Umbilical cord (tissue), 2 donors: ENCODE measurements at places on chromosomes 7 and 10.

GRCh38 chr10:110615057-110615747 is 28.9 kb upstream of the RBM20 start:
- DNase-seq = no peak

- DNase-seq = no peak
Measured at GRCh38 chr10:6470894-6471618, 109.0 kb downstream of the PRKCQ start.

GRCh38 chr7:55272328-55272727 is 92.8 kb upstream of the LANCL2 start:
- no peak for DNase-seq

- peak; percentile 51 for DNase-seq
Measured at GRCh38 chr10:18368682-18369081, 228.5 kb downstream of the CACNB2 start.

- no peak for DNase-seq
Measured at GRCh38 chr7:130150587-130150986, 54.6 kb downstream of the TMEM209 start.

DNA sequence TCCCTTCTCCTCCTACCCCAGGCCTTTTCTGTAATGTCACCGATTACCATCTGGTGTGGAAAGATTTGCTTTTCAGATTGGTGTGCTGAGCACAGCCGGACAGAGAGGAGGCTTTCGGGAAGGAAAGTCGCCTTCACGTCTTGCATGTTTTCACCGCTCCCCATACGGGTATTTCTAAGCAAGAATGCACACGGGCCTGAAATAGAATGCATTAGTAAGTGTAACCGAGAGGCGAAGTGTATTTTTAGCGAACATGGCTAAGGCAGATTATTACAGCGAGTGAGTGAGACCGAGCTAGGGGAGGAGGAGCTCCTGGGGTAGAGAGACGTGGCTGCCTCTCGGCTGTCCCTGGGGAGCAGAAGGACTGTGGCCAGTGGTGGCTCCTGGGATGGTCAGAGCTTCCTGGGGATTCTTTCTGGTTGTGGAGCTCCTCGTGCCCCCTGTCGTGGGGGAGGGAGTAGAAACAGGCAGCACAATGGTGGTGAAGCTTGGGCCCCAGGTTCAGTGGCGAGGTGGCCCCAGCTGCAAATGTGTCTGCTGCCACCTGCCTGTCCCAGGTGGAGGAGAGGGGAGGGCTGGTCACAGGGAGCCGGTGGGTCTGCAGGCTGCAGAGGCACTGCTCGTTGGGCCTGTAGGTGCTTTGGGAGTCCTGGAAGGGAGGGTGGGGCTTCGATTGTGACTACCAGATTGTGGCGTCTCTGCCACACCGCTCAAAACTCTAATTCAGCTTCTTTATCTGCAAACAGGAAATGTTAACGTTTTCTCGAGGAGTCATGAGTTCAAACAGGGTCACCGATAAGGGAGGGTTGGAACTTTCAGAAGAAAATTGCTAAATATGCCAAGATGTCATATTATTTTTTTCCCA is 135.8 kb downstream of the CAMK1D start:
- DNase-seq = peak; percentile 42

DNA sequence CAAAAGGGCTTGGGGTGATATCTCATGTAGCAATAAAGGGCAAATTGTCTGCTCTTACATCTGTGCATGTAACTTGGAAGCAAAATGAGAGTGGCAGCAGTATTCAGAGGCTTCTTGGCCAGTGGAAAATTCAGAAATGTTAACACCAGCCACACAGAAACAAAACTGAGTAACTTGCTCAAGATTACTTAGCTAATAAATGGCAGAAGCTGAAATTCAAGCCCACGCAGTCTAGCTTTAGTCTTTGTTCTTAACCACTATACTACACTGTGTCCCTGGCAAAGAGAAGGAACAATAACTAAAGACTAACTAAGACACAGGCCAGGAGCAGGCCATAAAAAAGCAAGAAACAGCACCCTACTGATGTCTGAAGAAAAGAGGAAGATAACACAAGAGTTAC is 185.9 kb upstream of the ASAH2 start:
- DNase-seq = no peak

DNA sequence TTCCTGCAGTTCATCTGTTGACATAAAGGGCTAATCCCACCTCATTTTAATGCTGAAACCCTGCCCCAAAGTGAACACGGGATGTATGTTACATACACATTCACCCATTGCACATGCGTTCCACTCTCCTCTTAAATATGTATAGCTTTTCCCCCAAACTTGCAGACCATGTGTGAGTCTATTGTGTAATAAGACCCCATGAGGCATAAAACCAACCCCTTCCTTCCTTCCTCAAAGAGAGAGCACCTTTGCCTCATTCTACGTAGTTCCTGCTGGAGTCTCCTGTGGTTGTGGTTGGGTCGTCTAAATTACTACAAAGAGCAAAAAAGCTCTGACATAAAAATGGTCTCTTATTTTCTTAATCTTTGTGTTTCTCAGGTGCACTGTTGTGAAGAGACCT is 345.7 kb upstream of the KLF6 start:
- no peak for DNase-seq

DNA sequence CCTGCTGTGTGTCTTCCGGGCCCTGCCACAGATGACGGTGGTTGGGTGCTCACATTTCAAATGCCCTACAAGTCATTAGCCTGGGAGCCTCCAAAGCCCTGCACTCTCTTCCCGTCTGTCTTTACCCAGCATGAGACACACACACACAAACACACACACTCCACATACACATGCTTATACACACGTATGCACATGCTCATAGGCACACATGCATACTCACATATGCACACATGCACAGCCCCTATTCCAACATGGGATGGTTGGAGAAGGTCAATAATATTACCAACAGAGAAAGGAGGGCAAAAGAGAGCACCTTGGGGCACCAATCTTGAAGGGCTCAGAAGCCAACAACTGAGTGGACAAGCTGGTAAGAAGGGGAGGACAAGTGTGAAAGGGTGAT is 19.0 kb downstream of the SUN3 start:
- no peak for DNase-seq

- no peak for DNase-seq
Measured at GRCh38 chr10:120689777-120690529, 161.2 kb upstream of the WDR11 start.

DNA sequence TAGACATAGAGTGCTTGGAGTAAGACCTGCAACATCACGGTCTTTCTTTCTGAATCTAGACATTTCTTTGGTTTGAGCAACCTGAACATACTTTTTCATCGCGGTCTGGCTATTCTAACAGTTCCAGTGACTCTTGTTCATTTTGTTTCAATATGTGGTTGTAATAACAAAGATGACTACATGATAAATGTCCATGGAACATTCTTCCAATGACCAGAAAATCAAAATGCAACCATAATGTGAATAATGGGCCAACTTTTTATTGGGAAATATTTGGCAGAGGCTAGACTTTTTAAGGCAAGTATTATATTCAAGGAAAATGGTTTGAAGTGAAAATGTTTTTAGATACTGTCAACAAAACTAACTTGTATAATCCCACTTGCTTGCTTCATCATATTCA is 282.5 kb downstream of the INHBA start:
- no peak for DNase-seq

- no peak for DNase-seq
Measured at GRCh38 chr7:29337546-29338116, 143.1 kb downstream of the CHN2 start.

DNA sequence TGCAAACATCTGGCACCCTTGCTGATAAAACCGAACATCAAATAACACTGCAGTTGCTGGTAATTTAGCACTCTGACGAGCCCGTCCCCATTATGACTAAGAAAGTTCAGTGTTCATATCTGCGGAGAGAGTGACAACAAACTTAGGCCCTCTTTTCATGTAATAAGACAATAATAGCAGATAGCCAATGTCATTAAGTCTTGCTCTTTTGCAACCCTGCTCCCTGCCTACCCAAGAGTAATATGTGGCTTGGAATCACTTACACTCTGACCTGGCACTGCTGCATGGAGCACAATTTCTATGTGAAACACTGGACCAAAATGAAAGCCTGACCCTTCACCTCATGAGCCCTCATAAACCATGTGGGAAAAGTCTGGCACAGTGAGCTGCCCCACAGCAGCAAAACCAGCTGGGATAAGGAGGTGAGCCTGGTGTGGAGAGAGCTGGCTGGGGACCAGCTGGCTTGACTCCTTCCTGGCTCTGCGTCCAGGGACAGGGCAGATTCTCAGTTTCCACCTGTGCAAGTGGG is 86.5 kb downstream of the HIPK2 start:
- no peak for DNase-seq

DNA sequence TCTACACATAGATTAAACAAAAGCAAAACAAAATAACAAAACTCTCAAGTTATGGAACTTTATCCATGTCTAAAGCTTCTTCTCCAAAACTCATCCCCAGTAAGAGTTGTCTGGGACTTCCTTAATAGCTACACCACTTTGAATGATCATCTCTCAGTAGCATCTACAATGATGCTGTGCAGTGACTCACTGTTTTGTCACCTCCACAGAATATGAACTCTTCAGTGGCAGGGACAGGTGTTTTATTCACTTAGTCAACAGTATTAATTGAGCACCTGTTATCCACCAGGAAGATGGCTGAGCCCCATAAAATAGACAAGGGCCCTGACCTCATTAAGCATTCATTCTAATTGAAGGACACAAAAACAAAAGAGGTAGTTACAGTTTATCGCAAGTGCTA is 350.7 kb downstream of the ELMO1 start:
- no peak for DNase-seq

GRCh38 chr7:40498924-40499510 is 364.2 kb downstream of the SUGCT start:
- no peak for DNase-seq

GRCh38 chr10:24793648-24794379 is 70.1 kb upstream of the ARHGAP21 start:
- DNase-seq = no peak

DNA sequence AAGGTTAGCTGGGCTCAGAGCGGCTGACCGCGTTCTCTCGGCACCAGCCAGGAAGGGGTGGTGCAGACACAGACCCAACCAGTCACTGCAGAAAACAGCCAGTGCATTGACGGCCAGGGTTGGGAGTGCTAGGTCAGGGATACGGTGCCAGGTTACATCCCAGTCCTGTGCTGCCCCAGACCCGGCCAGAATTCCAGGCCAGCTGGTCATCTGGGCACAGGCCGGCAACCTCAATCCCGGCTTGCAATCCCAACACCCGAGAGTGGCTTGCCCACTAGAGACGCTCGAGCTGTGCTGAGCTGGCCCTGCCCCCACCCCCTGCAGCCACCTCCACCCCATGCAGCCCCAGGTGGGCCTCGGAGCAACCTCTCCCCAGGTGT is 3.8 kb downstream of the PRAP1 start:
- no peak for DNase-seq

DNA sequence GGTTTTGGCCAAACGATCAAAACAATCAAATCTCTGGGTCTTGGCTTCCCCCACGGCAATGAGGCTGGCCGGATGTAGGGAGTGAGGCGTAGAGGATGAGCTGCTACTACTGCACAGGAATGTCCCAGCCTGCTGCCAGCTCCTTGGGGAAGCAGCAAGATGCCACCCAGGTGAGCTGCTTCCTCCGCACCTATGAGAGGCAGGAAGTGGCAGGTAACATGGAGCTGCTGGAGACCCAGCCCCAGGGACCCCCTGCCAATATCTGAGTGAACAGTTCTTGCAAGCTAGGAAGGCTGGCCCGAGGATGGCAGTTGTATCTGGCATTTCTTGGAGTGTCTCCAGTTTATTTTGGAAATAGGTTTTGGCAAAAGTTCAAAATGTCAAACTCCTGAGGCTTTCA is 413.5 kb downstream of the DNAJB6 start:
- DNase-seq = no peak

- no peak for DNase-seq
Measured at GRCh38 chr10:103901299-103901698, 16.7 kb downstream of the STN1 start.

GRCh38 chr7:156772725-156773124 is 120.3 kb downstream of the LMBR1 start:
- no peak for DNase-seq

DNA sequence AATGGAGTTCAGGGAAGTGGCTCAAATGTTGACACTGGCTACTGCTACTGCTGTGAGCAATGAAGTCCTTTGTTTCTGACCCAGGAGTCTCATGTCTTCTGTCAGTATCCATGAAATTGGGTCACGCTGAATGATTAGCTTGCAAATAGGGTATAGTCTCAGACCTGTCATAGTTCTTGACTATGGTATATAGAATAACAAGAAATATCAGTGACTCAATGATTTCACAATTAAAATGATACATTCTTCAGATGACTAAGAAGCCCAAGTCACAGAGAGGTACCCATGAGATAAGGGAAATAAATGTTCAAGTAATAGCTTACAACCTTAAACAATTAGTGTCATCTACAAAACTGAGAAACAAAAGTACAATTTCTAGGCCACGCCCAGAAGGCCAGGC is 89.3 kb downstream of the LYZL2 start:
- no peak for DNase-seq

GRCh38 chr7:30062587-30062986 is 34.4 kb downstream of the PLEKHA8 start:
- DNase-seq = peak; percentile 61
